ENCODE measurements at places on chromosomes 5 and 9.
A peak's percentile ranks its signal among the peaks of the same experiment; 100 is the strongest.

DNA sequence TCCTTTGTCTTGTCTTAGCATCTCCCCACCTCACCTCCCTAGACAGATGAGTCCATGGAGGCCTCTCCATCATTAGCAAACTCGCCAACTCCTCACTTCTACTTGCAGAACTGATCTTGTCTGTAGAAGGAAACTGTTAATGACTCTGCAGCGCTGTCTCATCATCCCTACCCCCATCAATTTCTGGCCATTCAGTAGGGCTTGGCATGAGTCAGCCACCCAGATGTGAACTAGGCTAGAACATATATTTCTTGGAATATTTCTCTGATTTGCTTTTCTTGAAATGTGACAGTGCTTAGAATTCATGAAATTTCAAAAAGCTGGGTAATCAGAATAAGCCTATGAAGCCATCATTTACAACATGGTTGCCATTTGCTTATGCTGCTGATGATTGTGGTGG is 1125.0 kb upstream of the DMAC1 start:
- DNase-seq, result peak; percentile 91

DNA sequence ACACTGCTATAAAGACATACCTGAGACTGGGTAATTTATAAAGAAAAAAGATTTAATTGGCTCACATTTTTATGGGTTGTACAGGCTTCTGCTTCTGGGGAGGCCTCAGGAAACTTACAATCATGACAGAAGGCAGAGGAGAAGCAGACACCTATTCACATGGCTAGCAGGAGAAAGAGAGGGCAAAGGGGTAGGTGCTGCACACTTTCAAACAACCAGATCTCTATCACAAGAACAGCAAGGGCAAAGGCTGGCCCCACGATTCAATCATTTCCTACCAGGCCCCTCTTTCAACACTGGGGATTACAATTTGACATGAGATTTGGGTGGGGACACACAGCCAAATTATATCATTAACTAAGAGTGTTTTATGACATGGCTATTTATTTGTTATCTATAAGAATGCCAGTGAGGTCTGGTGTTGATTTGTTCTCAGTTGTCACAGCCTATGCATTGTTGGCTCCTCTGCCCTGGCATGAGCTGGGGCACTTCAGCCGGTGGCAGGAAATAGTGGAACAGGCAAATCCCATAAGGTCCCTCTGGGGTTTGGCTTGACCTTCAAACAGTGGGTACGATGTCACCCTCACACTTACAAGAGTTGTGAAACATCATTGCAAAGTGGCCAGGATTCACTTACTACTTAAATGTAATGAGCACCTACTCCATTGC is 44.1 kb downstream of the SPARC start:
- DNase-seq, result no peak

DNA sequence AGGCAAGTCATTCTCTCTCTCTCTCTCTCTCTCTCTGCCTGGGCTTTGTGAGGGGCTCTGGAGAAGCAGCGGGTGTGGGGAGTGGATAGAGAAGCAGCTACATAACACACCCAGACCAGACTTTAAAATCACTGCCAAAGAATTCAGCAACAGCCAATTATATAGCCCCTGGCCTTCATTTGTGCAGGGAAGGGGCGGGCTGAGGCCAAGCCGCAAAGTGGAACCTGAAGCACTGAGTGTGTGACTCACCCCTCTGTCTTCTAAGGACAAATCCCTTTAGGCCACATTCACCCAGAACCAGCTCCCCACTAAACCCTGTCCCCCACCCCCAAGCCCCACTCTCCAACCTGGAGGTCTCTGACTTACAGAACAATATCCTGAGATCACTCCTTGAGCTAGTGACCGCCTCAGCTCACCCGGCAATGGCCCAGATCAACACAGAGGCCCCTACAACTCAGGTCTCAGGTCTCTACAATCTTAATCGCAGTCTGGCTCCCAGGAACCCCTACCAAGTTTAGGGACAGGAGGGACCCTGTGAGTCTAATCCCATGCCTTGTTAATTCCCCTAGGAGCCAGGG is 6.0 kb downstream of the B4GALT1 start:
- peak; percentile 99 for DNase-seq

GRCh38 chr5:154949781-154950180 is 8.9 kb downstream of the MRPL22 start:
- DNase-seq, result no peak

DNA sequence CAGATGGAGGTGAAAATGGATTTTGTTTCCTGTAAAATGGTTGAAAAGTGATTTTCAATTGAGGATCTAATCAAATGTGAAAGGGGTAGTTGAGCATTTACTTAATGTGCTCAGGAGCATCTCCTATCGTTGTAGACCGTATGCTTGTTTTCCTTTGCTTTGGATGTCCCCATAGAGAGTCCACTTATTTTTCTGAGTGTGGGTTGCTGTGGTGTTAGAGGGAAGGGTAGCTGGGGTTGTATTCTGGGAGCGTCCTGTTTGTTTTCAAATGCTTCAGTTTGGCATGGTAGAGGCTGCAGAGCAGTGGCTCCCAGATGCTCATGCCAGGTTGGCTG is 154.1 kb downstream of the MAT2B start:
- DNase-seq, result no peak

DNA sequence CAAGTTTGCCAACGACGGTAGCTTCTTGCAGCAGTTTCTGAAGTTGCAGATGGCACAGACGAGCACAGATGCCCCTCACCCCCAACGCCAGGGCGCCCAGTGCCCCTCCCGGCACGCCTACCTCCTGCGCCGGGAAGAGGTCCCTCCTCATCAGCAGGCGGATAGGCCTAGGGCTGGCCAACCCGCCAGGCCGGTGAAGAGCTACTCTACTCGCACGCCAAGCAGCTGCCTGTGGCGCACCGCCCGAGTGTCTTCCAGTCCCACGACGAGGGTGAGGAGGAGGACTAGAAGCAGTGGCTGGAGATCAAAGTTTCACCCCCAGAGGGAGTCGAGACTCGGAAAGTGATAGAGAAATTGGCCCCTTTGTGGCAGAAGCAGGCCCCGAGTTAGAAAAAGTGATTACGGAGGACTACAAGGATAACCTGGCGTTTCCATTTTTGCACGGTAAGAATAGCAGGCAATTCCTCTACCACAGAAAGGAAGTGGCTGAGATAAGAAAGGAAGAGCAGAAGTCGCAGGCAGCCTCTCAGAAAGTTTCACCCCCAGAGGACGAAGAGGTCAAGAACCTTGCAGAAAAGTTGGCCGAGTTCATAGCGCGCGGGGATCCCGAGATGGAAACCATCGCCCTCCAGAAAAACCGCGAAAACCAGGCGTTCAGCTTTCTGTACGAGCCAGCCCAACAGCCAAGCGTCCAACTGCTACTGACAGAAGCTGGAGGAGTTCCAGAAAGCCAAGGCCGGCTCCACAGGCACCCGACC is 170.4 kb downstream of the HINT1 start:
- DNase-seq, result no peak

DNA sequence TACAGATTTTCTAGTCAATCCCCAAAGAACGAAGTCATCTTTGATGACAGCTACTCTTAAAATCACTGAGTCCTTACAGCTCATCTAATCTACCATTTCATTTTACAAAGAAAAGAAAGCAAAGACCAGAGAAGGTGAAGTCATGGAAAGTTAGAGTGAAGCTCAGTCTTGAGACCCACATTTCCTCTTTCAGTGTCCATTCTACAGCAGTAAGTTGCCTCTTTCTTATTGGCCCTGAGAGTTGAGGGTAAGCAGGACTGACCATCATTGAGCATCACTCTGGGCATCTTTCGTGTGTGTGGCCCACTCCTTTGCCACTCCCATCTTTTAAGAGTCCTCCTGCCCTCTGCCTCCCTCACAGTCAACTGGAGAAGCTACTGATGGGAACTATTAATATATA is 251.8 kb upstream of the NR4A3 start:
- DNase-seq, result no peak

GRCh38 chr5:33925278-33925677 is 10.9 kb upstream of the RXFP3 start:
- no peak for DNase-seq

- DNase-seq, result no peak
Observed at GRCh38 chr5:66717455-66718373, 121.5 kb downstream of the MAST4 start.

DNA sequence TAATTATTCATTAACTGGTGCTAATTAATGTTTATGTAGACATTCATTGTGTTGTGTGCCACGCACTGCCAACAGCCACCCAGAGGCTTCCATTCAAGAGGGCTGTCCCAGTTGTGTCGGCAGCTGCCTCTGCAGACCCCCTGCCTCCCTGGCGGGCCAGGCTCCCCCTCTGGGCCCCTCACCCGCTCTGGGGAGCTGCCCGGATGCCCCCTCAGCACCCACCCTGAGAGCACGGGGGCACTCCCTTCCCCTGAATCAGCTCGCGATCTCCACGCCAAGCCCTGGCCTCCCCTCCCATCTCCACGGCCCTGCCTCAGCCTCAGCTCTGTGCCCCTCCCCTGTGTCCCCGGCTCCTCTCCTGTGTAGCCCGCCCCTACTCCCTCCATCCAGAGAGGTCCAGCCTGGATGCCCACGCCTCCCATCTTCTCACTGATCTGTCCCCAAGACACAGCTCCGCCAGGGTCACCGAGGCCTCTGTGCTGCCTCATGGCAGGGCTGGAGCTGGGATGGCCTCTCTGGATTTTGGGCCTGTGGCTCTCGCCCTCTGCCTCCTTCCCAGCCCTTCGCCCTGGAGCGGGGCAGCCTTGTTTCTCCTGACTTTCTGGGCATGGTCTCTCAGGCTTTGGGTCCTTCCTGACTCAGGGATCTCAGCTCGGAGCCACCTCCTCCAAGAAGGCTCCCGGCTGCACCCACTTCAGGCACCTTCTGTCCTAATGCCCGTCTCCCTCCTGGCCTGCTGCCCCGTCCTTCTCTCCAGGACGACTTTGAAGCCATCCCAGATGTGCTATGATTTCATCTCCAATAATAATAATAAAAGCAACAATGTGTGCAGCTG is 16.0 kb upstream of the SLC9A3 start:
- DNase-seq, result no peak

DNA sequence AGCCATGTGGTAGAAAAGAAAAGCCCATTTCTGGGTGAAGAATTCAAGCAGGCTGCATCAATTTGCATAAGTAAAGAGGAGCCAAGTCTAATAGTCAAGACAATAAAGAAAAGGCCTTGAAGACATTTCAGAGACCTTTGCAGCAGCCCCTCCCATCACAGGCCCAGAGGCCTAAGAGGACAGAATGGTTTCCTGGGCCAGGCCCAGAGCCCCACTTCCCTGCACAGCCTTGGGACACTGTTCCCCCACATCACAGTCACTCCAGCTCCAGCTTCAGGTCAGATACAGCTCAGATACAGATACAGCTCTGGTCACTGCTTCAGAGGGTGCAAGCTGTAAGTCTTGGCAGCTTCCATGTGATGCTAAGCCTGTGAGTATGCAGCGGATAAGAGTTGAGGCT is 29.1 kb downstream of the PLGRKT start:
- no peak for DNase-seq

DNA sequence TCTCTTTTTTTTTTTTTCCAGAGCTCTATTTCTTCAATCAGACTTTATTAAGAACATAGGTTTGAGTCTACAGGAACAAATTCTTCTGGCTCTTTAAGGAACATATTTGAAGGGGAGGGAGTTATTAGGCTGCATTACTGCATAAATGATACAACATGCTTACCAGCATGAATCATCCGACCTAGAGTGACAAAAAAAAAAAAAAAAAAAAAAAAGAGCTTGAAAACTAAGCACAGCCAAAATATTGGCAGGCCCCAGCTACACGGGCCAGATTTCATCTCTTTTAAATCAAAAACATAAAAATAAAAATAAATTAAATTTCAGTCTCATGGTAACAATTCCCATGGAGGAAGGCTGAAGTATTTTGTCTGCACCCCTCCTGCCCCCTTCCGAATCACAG is 26.3 kb downstream of the MSX2 start:
- peak; percentile 79 for DNase-seq

DNA sequence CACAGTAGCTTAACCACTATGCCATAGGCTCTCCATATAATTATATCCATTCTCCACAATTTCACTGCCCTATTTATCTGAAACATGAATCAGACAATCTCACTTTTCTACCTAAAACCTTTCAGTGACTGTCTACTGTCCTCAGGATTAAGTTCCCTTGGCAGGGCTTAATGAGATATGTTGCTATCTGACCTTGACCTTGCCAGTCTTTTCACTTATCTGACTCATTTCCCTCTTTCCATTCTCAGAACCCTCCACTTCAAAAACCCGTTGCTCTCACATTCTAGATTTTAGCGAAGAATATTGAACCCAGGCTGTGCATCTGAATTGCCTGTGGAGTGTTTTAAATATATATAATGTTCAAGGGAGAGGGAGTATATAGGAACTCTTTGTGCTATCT is 452.1 kb upstream of the MPDZ start:
- DNase-seq, result no peak
